Mesendoderm (in vitro differentiated cells): ENCODE measurements at places on chromosomes 6 and 20.

GRCh38 chr6:153872946-153873345 lies 166.1 kb upstream of the OPRM1 start:
- no peaks in the 10 kb centered on the region for H3K4me1 ChIP-seq
- no peaks in the 10 kb centered on the region for H3K27me3 ChIP-seq
- H3K27ac ChIP-seq = no peak overlapping the region
- no peak for DNase-seq

GRCh38 chr6:162372106-162372505 lies 355.5 kb downstream of the PRKN start:
- DNase-seq = no peak
- H3K27ac ChIP-seq = no peak overlapping the region
- no peaks in the 10 kb centered on the region for H3K36me3 ChIP-seq
- H3K27me3 ChIP-seq = no peaks in the 10 kb centered on the region
- H3K4me1 ChIP-seq = no peaks in the 10 kb centered on the region

DNA sequence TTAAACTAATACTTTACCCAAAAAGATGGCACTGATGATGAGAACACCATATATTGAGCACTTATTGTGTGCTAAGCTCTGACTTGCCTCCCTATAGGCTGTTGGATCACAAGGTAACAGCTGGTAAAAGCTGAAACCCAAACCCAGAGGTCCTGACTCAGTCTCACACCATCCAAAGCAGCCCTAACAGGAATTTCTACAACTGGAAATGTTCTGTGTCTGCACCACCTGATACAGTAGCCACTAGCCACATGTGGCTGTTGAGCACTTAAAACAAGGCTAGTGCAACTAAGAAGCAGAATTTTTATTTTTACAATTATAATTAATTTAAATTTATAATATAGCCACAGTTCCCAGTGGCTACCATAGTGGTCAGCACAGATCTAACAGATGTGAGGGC lies 15.6 kb upstream of the MATN4 start:
- no peak for DNase-seq
- no peaks in the 10 kb centered on the region for H3K4me1 ChIP-seq
- H3K27ac ChIP-seq = no peak overlapping the region

GRCh38 chr6:30483677-30484279 lies 5.5 kb upstream of the HLA-E start:
- H3K4me3 ChIP-seq = no peak overlapping the region
- no peak overlapping the region for H3K27ac ChIP-seq
- peaks cover 11% of the 10 kb centered on the region for H3K27me3 ChIP-seq
- H3K36me3 ChIP-seq = no peaks in the 10 kb centered on the region
- no peaks in the 10 kb centered on the region for H3K4me1 ChIP-seq

- H3K27ac ChIP-seq = no peak overlapping the region
- H3K27me3 ChIP-seq = no peaks in the 10 kb centered on the region
- H3K4me3 ChIP-seq = no peak overlapping the region
- H3K36me3 ChIP-seq = no peaks in the 10 kb centered on the region
- no peak for DNase-seq
- no peaks in the 10 kb centered on the region for H3K4me1 ChIP-seq
Measured at GRCh38 chr6:77040568-77041195, 422.6 kb downstream of the HTR1B start.

DNA sequence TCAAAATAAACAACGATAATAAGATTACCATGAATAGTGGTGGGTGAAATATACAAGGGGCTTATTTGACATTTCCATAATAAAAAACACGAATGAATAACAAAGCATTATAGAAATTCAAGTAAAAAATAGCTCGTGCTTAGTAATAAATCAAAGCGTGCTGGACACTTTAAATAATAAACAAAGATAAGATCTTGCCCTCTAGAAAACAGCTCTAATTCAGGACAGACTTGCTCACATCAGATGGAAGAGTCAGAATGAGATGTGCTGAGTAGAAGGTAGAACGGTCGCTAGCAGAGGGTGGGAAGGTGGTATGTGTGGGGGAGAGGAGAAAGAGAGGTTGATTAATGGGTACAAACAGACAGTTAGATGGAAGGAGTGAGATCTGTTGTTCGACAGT lies 27.3 kb downstream of the PSMB1 start:
- no peaks in the 10 kb centered on the region for H3K27me3 ChIP-seq
- no peaks in the 10 kb centered on the region for H3K36me3 ChIP-seq
- H3K4me1 ChIP-seq = no peaks in the 10 kb centered on the region
- H3K27ac ChIP-seq = no peak overlapping the region

DNA sequence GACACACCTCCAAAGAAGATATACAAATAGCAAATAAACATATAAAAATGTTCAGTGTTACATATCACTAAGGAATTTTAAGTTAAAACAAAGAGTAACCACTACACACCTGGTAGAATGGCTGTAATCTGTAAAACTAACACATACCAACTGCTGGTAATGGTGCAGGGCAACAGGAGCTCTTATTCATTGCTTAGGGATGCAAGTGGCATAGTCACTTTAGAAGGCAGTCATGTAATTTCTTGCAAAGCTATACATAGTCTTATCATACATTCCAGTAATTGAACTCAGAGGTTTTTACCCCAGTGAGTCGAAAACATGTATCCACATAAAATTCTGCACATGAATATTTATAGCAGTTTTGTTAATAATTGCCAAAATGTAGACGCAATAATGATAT lies 906.8 kb upstream of the CITED2 start:
- H3K27ac ChIP-seq = no peak overlapping the region
- no peak for DNase-seq
- H3K36me3 ChIP-seq = no peaks in the 10 kb centered on the region
- no peak overlapping the region for H3K4me3 ChIP-seq
- H3K27me3 ChIP-seq = no peaks in the 10 kb centered on the region

DNA sequence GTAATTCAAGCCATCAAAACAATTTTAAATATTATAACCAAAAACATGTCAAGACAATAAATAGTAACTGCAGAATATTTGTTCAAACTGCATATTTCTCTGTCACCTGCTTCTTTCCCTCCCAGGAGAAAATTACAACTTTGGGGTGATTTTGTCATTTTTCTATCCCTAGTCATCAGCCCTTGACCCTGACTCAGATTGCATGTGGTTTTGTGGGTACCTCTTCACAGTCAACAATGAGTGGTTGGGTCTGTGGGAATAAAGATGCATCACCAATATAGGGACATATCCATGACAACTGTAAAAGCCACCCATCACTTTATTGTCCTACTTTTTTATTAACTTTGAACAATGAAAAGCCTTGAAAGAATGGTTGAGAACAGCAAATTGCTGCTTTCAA lies 7.3 kb downstream of the COL10A1 start:
- no peak overlapping the region for H3K4me3 ChIP-seq
- no peaks in the 10 kb centered on the region for H3K4me1 ChIP-seq
- no peaks in the 10 kb centered on the region for H3K27me3 ChIP-seq
- no peaks in the 10 kb centered on the region for H3K36me3 ChIP-seq
- DNase-seq = no peak

DNA sequence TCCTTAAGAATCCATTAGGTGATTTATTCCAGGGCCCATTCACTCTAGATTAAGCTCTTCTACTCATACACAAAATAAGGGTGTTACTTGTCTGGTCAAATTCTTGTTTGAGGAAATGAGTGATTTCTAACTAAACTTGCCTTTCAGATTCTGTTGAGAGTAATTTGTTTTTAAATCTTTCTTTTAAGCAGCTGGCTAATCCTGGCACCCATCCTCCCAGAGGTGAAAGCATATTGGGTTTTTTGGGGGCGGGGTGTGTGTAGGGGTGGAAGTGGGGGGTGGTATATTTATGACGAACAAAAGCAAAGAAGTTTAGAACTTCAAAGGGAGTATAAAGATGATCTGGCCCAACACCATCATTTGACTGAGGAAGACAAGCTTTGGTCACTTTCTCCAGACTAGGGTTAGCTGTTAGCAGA lies 94.7 kb downstream of the RTN4IP1 start:
- H3K36me3 ChIP-seq = no peaks in the 10 kb centered on the region
- no peaks in the 10 kb centered on the region for H3K27me3 ChIP-seq
- no peak overlapping the region for H3K27ac ChIP-seq
- no peak for DNase-seq
- no peaks in the 10 kb centered on the region for H3K4me1 ChIP-seq
- H3K4me3 ChIP-seq = no peak overlapping the region

DNA sequence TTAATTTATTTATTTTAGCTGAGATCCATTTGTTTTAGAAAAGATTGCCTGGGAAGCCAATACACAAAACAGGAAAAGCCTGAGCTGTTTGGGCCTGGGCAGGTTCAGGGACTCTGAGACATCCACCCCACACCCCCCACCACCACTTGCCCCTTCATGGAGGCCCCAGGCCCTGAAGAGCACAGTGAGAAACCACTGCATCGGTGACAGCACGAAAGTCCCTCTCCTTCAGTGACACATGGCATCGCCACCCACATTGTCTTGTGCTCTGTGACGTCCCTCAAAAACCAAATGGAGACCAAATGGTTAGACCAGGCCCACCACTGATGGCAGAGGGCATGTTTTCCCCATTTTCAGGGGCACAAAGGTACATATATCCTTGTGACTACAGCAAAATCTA lies 106.4 kb downstream of the SYNDIG1 start:
- H3K4me1 ChIP-seq = no peaks in the 10 kb centered on the region
- H3K4me3 ChIP-seq = no peak overlapping the region
- no peaks in the 10 kb centered on the region for H3K27me3 ChIP-seq
- H3K27ac ChIP-seq = no peak overlapping the region
- no peaks in the 10 kb centered on the region for H3K36me3 ChIP-seq
